NB4 (cell line): ENCODE measurements at places on chromosomes 12 and 14.

DNA sequence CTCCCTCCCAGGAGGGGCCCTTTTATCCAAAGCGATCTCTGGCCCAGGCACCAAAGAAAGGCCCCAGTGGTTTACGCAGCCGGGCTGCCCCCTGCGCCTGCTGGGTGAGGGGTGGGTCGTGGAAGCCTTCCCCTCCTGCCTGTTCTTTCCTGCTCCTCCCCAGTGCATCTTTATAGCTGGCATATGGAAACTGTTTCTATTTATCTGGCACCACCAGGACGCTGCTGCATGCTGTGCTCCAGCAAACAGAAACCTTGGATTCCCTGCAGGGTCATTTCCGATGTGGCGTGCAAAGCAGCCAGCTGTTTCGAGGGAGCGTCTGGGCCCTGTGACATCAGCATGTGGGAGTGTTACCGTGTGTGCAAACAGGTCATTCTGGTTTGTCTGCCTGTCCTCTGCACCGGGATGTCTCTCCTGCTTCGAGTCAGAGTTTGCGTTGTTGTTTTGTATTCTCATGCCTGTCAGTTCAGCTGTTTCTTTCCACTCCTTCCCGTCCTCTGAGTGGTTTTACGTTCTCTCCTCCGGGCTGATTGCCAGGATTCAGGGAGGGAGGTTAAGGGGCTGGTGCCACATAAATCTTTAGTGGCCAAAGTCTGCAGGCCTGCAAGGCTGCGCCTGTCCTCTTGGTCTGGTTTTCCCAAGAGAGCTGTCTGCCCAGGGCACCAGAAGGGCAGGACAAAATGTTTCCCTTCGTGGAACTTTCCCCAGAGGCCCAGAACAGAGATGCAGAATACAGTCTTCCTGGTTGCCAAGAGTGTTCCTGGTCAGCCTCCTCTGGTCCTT lies 24.6 kb downstream of the TPCN1 start:
- DNase-seq = peak; percentile 98

GRCh38 chr14:36942522-36943245 lies 229.7 kb downstream of the SLC25A21 start:
- DNase-seq = no peak

DNA sequence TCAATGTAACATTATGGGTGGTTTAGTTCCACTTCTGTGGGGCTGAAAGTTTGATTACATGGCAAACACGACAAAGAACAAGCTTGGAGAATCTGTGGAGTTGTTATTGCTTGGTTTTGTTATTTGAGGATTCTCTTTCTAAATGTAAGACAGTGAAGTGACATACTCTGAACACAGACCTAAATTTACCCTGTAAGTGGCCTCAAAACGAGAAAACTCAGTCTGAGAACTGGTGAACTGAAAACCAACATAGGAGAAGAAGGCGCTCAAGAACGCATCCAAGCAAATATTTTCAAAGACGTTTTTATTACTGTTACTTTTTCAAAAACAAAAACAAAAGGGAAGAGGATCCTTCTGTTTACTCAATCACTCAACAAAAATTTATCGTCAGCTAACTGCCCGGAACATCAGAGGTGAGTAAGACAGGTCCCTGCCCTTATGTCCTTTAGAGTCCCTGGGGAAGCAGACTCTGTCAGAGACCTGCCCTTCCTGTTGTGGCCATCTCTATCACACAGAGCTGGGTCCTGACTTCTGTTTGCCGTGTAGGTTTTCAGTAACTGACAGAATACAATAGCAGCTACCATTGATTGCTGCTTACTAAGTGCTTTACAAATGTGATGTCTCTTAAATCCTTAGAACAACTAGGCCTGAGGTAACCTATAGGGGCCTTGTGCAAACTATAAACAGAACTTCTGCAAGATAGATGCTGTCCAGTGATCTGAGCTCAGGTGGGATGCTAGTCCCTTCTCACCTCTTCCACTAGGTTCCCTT lies 79.3 kb upstream of the C12orf71 start:
- no peak for DNase-seq

DNA sequence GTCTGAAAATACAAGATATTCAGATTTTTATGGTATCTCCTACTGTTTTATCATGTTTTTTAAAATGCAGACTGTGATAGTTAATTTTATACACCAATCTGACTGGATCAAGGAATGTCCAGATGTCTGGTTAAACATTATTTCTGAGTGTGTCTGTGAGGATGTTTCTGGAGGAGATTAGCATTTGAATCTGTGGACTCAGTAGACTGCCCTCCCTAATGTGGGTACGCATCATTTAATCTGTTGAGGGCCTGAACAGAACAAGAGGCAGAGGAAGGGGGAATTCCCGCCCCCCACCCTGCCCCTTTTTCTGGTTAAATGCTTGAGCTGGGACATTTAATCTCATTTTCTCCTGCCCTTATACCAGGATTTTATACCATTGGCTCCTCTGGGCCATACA lies 72.1 kb downstream of the AVPR1A start:
- DNase-seq = no peak

DNA sequence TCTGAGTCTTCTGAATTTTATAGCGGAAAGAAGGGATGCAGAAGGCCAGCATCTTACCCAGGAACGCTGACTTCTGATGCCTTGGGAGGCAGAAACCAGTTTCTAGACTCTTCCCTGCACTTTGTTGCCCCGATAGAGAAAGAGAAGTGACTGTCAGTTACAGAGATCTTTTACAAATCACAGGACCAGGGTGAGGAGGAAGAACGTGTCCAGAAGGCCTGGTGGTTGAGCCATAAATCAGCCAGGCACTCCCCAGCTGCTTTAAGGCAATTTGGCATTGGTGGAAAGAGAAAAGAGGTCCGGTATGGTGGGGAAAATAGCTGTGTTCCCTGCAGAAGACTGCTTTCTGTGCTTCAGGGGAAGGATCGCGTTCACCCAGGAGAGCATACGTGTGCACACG lies 88.7 kb upstream of the KCNA1 start:
- no peak for DNase-seq

DNA sequence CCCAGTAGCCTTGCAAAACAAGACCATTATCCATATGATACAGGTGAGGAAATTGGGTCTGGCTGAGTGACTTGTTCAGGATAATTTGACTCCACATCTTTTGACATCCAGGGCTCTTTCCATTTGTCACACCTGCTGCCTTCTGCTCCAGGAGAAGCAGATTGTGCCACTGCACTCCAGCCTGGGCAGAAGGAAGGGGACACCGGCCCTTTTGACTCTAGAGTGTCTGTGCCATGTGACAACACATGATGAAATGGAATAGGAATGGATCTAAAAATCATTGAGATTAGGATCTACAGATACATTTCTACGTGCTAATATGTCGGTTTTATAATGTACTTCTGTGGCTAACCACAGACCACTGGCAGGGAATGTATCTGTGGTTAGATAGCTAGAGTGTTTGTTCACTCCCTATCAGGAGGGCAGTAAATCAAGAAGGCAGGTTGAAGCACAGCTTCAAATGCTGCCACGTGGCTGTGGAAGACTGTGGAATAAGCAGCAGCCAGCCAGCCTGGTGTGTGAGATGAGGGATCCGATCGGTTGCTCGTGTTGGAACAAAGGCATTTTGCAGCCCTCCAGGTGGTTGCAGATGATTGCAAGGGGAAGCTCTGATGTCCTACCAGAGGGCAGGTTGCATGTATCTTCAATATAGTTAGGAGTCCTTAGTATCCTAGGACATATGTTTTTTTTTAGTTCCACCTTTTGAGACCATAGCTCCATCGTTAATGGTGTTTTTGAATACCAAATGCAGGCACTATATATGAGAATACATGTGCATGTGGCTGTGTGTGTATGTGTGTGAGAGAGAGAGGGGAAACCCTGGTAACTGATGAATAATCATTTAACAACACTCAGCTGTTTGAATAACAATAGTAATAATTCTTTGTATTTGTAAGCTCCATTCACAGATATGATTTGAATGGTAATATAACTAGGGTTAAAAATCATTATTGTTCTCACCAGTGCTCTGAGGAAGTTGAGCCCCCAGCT lies 28.6 kb downstream of the EML1 start:
- peak; percentile 51 for DNase-seq

GRCh38 chr14:22882529-22883172 lies 371 bp upstream of the REM2 start:
- DNase-seq = no peak

DNA sequence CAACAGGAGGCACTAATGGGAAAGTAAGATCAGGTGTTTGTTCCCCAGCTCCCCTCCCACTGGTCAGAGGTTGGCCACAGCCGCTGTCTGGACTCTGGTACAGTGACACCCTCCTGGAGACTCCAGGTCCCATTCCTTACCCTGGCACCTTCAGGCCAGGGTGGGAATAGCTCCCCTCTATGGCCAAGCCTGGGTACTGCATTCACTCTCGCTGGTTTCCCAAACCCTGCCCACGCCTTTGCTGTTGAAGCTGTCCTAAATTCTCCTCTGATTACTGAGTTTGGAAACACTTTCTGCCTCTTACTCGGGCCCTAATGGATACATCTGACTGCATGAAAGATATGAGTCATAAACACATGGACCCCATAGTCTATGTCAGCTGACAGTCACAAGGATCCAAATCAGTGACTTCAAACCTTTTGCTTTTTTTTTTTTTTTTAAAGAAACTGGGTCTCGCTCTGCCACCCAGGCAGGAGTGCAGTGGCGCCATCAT lies 17.9 kb downstream of the HRK start:
- peak; percentile 37 for DNase-seq

DNA sequence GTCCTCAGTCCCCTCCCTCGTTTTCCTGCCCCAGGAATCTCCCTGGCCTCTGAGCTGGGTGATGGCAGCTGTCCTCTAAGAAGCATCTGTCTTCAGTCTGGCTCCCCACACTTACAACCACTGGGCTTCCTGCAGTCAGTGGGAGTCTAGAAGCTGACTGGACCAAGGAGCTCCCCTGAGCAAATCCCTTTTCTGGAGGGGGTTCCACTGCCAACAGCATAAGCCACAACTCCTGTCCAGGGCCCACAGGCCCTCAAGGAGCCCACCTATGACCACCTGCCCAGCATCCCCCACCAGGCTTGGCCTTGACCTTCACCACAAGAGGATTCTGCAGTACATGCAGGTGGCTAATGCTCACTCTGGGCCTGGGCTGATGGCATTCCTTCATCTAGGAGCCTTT lies 4.1 kb downstream of the RDH16 start:
- no peak for DNase-seq

GRCh38 chr14:24960816-24961215 lies 89.1 kb downstream of the STXBP6 start:
- DNase-seq = no peak

DNA sequence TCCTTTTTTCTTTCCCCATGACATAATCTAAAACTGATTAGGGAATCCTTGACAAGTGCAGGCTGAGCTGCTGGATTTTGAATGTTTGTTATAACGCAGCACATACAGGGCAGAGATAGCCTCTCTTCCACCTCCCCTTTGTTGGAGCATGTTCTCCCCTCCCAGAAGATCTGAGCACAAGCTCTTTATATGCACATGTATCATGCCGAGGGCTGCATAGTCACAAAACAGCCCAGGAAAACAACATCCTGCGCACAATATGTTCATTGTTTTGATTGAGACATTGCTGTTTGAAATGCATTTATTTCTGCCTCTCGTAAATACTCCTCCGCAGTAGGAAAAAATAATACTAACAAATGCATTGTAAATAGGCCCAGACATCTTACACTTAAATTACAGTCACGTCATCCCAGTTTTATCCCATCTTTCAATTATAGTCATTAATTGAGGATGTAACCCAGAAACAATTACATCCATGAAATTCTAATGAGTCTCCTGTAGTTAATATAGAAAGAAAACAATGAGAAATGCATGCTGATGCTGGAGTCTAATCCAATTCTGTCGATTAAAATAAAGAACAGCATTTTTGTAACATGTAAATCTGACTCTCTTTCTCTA lies 401.8 kb downstream of the BTG1 start:
- DNase-seq = no peak

DNA sequence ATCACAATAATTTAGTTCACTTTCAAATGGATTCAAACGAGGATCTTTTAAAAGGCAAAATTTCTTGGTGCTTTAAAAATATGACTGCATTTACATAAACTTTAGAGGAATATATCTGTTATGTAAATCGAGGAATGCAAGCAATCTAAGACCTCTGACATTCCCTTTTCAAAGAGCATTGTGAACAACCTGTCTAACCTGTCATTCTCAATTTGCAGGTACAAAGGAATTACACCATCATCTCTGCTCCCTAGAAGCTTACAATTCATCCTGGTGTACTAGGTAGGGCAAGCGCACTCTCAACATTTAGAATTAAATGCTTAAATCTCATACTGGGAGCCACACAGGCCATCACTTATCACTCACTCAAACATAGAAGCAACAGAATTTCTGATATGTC lies 35.6 kb downstream of the BMP4 start:
- no peak for DNase-seq

DNA sequence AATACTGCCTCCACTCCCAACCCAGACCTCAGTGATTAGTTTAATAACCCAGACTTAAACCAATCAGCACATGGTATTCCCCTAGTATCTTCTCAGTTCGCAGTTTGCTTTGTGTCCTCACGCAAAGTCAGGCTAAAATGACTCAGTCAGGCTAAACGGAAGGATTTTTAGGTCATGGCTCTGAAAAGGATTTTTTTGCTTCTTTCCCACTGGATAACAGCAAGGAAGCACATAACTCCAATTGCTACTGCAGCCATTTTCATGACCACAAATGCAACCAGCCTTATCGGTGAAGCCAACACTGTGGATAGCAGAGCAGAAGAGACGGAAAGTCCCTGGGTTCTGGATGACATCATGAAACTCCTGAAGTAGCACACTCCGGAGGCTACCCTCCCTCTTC lies 67.7 kb downstream of the ZC3H14 start:
- DNase-seq = no peak

- DNase-seq = no peak
Measured at GRCh38 chr12:19198272-19198671, 68.7 kb downstream of the PLEKHA5 start.

DNA sequence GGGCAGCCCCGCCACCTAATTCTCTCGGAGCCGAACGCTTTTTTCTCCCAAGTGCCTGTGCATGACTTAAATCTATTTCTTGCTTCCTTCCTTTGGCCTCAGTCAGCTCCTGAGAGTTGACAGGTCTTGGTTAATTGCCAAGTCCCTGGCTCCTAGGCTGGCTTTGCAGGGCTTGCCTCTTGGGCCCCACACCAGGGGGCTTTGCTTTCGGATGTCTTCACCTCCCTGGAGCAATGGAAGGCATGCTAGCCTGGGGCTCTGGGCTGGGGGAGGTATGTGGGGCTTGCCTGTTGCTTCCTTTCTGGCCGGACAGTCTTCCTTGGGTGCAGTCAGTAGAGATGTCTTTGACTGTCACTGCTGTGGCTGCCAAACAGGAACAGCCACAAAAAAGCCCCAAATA lies 2.2 kb upstream of the KRT80 start:
- DNase-seq = peak; percentile 79

GRCh38 chr14:42224053-42224888 lies 617.6 kb downstream of the LRFN5 start:
- DNase-seq = peak; percentile 44

- peak; percentile 30 for DNase-seq
Measured at GRCh38 chr14:71094722-71095121, 187.5 kb downstream of the PCNX1 start.

DNA sequence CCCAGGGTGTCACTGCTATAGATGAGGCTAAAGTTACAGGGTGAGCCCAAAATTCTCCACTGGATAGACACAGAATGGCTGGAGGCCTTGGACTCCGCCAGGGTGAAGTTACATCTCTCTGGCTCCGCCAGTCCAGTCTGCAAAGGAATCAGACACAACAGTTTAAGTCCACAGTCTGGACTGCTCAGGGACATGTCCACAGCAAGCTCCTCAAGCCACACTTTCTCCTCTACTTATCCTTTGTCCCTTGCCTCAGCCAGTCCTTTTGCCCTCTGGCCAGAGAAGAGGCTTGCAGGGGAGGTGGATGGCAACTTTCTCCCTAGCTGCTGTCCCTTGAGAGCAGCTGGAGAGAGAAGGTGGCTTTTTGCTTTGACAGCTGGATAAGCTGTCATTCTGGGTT lies 28.0 kb downstream of the PTPRB start:
- no peak for DNase-seq

- no peak for DNase-seq
Measured at GRCh38 chr14:56959869-56960268, 149.6 kb upstream of the OTX2 start.
